Stimulated activated naive CD8-positive, alpha-beta T cell treated with anti-CD3 and anti-CD28 coated beads, Interleukin-15, Interleukin-2, amounts not matched to agents 100 U/mL and 50 U/mL, for 24 hours (primary cell): ENCODE measurements at places on chromosomes 5 and 9.

DNA sequence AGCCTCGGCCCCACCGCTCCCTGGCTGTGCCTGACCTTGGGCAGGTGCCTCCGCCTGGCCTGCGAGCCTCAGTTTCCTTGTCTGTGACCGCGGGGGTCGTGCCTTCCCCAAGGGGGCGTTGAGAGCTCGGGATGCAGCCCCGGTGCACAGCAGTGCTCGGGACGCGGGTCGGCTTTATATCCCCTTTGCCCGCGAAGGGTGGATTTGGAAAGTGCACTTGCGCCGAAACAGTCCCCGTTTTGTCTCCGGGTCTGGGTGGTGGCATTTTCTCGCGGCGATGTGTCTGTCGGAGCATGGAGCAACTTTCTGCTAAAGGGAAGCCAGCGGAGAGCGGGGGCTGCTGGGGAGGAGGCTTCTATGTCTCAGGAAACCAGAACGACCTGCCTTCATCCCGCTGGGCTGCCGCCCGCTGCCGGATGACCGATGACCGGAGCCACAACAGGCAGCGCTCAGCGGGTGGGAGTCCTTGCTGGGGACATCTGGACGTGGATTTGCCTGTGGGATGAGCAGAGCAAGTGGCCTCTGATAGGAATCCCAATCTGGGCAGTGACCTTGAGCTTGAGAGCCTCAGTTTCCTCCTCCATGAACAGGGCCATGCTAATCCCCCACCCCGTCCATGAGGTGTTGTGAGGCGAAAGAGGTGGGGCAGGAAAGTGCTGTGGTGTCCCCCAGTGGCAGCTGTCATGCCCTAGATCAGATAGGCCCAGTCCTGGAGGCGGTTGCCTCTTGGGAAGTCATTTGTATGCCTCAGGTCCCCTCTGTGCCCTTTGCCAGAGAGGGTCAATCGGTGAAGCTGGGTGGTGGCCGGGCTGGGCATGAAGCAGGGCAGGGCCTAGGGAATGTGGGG, 651 bp downstream of the HRH2 start:
- DNase-seq = peak; percentile 57

- no peak for DNase-seq
Observed at GRCh38 chr5:132407970-132408369, 38.5 kb downstream of the SLC22A5 start.

DNA sequence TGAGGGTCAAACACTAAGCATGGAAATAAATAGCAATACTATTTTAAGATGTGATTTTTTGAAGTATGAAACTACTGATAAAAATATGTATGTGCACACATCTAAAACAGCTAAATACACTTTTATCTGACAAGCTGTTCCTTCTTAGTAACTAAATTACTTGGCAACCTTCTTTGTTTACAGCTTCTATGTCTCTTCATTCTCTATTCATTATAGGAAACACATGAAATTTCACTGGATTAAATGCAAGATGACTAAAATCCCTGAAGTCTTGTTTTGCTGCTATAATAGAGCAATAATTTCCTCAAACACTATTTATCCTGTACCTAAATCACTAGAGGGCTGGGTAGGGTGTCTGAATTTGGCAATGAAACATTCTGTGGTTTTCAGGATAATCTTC, 11.7 kb downstream of the RICTOR start:
- DNase-seq = no peak

- DNase-seq = no peak
Observed at GRCh38 chr5:36253575-36253974, 11.8 kb upstream of the NADK2 start.

DNA sequence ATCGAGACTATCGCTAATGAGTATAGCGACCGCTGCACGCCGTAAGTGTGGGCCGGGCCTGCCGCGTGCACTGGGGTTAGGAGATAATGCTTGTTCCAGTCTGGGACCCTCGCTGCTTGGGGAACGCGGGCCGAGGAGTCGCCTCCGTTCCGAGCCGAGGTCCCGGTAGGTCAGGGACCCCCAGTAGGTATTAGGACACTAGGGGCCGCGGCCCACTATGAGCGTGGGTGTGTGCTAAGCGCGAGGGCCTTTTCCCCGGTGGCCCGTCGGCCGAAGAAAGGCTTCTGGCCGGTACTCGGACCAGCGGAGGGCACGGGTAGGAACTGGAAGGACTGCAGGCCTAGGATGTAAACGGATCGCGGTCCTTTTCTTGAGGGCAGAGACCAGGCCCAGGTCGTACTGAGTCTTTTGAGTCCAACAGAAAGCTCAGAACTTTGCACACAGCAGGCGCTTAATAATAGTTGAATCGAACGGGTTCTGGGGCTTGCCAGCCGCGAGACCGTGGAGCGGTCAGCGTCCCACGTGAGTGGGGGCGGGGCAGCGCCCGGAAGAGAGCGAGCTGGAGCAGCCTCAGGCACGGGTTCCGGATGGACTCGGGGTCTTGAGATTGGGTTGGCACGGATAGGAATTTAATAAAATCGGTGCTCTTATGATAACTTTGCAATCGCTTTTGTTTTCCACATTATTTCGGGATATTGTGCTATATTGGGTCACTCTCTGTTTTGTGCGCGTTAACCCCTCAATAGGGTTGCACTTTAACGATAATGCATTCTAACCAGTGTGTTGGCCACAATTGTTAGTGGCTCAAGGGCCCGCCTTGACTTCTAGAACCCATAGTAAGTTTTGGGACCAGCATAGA, 733 bp downstream of the HSPA4 start:
- peak; percentile 78 for DNase-seq

DNA sequence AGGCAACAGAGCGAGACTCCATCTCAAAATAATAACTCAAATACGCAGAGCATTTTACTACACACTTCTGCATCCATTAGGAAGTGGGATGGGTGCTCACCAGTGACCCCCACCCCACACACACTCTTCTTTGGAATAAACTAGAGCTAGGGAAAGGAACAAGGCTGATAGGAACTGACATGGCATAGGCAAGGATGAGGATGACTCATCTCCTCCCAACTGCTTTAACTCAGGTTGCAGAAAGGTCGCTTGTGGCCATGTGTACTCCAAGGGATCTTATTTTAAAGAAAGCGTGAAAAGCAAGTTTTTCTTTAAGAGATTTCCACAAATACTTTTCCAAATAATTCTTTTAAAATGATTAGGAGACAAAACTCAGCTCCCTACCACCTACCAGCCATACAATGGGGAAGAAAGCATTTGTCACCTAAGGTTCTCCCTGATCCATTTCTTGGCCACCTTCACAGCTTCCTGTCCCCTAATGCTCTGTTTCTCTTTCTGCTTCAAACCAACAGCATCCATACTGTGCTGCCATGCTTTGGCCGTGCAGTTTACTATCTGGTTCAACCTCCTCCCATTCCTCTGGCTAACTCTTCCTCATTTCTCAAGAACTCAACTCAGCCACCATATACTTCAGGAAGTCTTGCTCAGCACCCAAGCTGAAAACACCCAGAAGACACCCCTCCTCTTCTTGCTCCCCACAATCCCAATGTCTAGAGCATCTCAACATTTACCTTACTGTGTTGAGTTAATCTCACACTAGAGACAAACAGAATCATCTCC, 211.9 kb downstream of the ACTL7B start:
- no peak for DNase-seq

DNA sequence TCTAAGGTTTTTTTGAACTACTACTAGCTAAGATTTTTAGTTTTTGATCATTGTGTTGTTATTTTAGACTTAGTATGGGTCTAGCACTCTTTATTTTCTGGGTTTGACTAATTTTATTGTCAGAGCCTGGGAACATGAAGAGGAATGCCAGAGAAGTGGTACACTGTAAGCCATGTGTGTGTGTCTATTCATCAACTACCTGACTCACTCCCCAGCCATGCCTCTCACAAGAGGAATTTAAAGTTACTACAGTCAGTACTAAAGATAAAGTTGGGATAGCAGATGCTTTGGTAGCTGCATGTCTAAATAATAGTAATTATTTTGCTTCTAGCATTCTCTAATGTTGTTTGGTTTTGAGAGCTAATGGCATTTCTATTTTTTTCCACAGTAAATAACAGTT, 264.8 kb downstream of the CSNK1G3 start:
- DNase-seq = no peak

- no peak for DNase-seq
Observed at GRCh38 chr9:4716163-4716562, 24.8 kb downstream of the AK3 start.

GRCh38 chr5:131795228-131795627, 1.6 kb downstream of the FNIP1 start:
- no peak for DNase-seq

DNA sequence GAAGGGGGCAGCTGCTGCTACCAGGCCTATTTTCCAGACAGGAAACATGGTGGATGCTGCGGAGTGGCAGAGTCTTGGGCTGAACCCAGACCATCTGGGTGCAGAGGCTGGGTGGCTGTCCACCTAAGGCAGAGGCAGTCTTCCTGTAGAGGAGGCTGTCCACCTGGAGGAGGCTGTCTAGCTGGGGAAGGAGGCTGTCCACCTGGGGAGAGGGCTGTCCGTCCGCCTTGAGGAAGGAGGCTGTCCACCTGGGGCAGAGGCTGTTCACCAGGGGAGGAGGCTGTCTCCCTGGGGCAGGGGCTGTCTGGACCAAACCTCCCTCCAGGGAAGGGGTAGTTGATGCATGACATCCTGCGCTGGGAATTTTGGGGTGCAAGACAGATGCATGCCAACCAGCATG, 39.2 kb upstream of the BARHL1 start:
- no peak for DNase-seq

GRCh38 chr9:114155263-114155994, at the start of gene COL27A1:
Gene COL27A1, plus strand, starts transcription at chr9:114155537. Its CDS starts 414 bp downstream, at chr9:114155951.
- DNase-seq = peak; percentile 92

DNA sequence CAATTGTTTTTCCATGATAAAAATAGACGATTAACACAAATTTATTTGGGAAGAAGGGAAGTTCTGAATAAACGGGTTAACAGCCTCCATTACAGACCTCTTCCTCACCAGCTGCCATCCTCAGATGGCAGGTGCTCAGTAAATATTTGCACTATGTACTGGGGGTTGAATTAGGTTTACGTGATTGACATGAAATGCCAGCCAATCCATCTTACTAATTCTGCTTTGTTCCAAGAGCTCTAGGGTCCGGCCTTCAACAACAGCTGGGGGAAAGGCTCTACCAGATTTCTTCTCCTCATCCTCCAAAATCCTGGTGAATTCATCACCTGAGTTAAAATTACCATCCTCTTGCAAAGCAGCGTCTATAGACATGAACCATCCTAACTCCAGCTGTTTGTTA, 104.6 kb downstream of the MTX3 start:
- DNase-seq = no peak

- DNase-seq = no peak
Observed at GRCh38 chr9:99725852-99726251, 95.8 kb upstream of the NR4A3 start.

DNA sequence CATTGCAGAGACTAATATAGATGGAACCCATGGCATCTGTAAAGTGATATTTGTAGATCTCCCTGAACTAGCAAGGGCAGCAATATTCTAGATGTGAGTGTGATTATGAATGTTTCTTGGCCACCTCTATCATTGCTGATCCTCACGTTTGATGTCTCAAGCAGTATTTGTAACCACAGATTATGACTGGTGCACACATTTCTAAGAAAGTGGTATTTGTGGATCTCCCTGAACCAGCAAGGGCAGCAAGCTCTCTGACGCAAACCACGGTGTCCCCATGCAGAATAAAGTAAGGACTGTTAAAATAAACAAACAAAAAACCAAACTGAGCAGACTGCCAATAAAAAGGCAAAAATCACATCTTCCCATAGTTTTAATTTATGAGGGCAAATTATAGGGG, 301.3 kb downstream of the CSNK1G3 start:
- DNase-seq = no peak
